ENCODE measurements at places on chromosomes 12 and 14. TPM values are rescaled to one million over a fixed set of nuclear protein-coding genes. Genes with fewer than 3 reads are reported as not detected.

DHRS2 gene
- total RNA-seq, result not detected

CCDC184 gene
- 4.2 TPM for total RNA-seq

NEK9 gene
- total RNA-seq, result 74.4 TPM

DNA sequence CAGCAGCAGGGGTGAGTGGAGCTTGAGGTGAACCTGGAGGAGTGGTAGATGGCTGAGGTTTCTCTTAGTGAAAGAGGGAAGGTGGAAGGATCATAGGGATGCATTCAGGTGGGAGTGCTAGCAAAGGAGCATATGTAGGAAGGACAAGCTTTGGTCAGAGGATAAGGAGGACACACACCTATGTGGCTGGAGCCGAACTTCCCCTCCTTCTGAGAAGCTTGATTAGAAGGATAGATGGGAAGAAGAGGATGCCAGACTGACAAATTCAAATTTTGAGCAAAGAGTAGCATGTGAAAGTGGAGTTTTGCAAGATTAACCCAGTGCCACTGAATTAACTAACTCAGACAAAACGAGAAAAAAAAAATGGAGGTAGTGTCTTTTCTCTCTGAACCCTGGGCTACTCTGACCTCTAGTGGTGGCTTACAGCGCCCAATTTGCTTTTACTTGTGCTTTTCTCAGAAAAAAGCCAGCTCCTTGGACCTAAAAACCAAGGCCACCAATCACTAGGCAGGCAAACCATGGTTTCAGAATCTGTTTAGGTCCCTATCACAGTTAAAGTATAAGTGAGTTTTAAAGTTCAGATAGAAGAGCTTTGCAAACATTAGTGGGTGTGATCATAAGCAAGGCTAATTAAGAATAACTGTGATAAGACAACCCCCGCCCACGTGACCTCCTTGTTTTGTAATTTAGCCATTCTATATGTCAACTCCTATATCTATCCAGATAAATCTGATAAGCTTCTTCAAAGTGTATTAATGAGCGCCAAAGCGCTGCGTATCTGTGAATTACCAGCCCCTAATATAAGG, 15.5 kb downstream of the EMP1 start:
- H3K4me1 ChIP-seq, result peaks cover 3% of the 10 kb centered on the region
- no peaks in the 10 kb centered on the region for H3K36me3 ChIP-seq
- H3K27ac ChIP-seq, result no peak overlapping the region
- H3K4me3 ChIP-seq, result no peak overlapping the region

DNA sequence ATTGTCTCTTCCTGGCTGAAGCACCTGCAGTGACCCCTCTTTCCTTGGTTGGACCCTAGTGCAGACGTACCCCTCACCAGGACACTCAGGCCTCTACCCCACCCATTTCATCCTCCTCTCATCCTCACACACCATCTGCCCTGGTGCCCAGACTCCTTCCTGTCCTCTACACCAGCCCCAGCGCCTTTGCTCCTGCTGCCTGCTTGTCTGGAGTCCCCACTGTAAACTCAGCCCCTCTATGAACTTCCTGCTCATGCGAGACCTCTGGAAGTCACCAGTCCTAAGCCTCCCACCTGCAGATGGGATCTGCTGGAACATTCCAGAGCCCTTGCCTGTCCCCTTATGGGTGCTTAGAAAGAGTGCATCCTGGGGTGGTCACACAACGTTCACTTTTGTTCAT, 242.5 kb downstream of the ADGRD1 start:
- H3K4me1 ChIP-seq, result no peaks in the 10 kb centered on the region
- no peak overlapping the region for H3K4me3 ChIP-seq
- no peak overlapping the region for H3K27ac ChIP-seq
- no peaks in the 10 kb centered on the region for H3K27me3 ChIP-seq

DNA sequence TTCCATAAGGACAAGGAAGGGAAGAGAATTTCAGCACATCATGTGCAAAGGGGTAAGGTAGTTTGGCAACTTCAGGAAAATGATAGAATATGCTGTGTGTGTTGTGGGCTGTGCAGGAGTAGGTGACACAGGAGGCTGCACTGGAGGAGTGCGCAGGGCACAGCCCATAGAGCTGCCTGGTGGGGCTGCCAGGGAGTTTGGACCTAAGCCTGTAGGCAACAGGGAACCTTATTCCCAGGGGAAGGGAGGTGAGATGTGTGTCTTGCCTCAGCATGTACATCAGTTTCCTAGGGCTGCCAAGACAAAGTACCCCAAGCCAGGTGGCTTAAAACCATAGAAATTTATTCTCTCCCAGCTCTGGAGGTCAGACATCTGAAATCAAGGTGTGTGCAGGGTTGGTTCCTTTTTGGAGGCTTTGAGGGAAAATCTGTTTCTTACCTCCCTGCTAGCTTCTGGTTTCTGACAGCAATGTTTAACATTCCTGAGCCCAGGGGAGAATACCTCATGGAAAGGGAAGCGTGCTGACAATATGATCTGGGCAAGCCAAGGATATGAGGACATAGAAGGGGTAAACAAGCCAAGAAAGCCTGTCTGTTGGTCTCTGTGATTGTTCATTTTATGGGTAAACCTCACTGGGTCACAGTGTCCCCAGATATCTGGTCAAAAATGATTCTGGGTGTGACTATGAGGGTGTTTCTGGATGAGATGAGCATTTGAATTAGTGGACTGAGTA, 174.0 kb upstream of the NTF3 start:
- H3K4me1 ChIP-seq, result no peaks in the 10 kb centered on the region
- H3K36me3 ChIP-seq, result no peaks in the 10 kb centered on the region
- no peak overlapping the region for H3K27ac ChIP-seq
- no peaks in the 10 kb centered on the region for H3K27me3 ChIP-seq
- DNase-seq, result no peak
- no peak overlapping the region for H3K4me3 ChIP-seq

DNA sequence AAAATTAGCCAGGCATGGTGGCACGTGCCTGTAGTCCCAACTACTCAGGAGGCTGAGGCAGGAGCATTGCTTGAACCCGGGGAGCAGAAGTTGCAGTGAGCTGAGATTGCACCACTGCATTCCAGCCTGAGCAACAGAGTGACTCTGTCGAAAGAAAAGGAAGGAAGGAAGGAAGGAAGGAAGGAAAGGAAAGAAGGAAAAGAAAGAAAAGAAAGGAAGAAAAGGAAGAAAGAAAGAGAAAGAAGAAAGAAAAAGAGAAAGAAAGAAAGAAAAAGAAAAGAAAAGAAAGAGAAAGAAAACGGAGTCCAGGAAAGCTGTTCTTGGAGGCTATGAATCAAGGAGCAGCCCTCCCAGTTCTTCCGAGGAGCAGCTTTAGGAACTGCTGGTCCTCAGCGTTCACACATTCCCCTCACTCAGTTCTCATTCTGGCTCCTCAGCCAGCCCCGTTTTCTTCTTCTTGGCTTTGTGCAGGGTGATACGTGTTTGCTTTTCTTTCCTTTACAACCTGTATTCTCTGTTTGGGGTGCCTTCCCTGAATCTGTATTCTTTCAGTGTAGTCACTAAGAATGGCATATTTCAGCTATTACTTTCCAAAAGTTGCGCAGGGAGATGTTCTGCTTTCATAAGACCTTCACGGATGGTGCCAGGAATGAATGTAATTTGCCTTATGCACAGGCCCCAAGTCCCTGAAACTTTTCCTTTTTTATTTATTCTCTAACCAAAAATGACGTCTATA, 12.2 kb downstream of the FBXL14 start:
- peaks cover 3% of the 10 kb centered on the region for H3K36me3 ChIP-seq
- H3K4me1 ChIP-seq, result peaks cover 4% of the 10 kb centered on the region
- no peak overlapping the region for H3K4me3 ChIP-seq
- no peaks in the 10 kb centered on the region for H3K27me3 ChIP-seq
- DNase-seq, result no peak

DNA sequence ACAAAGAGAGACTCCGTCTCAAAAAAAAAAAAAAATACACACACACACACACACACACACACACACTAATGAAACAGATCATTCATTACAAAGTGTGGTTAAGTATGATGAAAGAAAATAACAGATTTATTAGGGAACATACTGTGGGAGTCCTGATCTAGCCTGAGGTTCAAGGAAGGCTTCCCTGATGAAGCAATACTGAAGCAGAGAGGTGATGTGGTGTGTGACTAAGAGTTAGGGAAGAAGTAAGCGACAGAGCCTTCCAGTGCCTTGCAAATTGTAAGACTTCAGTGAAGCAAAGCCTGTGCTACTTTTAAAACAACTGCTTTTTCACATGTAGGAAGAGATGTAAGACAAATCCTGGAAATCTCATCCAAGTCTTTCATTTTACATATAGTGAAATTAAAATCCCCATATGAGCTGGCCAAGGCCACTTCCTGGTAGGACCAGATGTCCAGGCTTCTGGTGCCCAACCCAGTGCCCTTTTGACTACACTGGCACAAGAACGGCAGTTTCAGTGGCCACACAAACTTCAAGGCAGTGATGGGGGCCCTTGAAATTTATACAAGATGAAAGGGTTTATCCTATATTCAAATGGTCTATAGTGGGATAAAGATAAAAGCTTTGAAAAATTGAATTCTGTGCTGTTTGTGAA, 86.2 kb downstream of the STON2 start:
- H3K27me3 ChIP-seq, result no peaks in the 10 kb centered on the region
- H3K27ac ChIP-seq, result no peak overlapping the region
- no peak for DNase-seq
- no peaks in the 10 kb centered on the region for H3K36me3 ChIP-seq
- no peaks in the 10 kb centered on the region for H3K4me1 ChIP-seq

GRCh38 chr14:60087668-60088067, 4.1 kb upstream of the PCNX4 start:
- H3K4me3 ChIP-seq, result no peak overlapping the region
- no peaks in the 10 kb centered on the region for H3K36me3 ChIP-seq
- peaks cover 2% of the 10 kb centered on the region for H3K27me3 ChIP-seq
- peaks cover 7% of the 10 kb centered on the region for H3K4me1 ChIP-seq

- H3K4me3 ChIP-seq, result no peak overlapping the region
- H3K36me3 ChIP-seq, result no peaks in the 10 kb centered on the region
- H3K27ac ChIP-seq, result no peak overlapping the region
- no peaks in the 10 kb centered on the region for H3K27me3 ChIP-seq
- no peak for DNase-seq
- no peaks in the 10 kb centered on the region for H3K4me1 ChIP-seq
Observed at GRCh38 chr12:43893670-43894069, 57.8 kb downstream of the TMEM117 start.

DNA sequence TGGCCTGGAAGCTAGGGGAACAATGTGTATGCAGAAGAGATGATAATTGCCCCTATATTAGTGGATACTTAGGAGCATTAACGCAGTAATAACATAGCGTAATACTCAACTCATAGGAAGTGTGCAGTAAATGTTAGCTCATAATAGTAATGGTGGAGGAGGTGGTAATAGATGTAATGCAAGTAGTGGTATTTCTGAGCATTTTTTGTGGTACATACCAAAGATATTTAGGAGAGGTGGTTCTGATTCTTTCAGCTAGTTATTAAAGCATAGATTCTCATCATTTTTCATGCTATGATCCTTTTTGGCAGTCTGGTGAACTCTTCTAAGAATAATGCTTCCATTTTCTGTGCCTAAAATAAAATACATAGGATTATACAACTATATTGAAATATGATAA, 233.1 kb downstream of the PTPRO start:
- H3K4me1 ChIP-seq, result no peaks in the 10 kb centered on the region
- H3K4me3 ChIP-seq, result no peak overlapping the region
- no peaks in the 10 kb centered on the region for H3K36me3 ChIP-seq
- no peaks in the 10 kb centered on the region for H3K27me3 ChIP-seq
- no peak overlapping the region for H3K27ac ChIP-seq

DNA sequence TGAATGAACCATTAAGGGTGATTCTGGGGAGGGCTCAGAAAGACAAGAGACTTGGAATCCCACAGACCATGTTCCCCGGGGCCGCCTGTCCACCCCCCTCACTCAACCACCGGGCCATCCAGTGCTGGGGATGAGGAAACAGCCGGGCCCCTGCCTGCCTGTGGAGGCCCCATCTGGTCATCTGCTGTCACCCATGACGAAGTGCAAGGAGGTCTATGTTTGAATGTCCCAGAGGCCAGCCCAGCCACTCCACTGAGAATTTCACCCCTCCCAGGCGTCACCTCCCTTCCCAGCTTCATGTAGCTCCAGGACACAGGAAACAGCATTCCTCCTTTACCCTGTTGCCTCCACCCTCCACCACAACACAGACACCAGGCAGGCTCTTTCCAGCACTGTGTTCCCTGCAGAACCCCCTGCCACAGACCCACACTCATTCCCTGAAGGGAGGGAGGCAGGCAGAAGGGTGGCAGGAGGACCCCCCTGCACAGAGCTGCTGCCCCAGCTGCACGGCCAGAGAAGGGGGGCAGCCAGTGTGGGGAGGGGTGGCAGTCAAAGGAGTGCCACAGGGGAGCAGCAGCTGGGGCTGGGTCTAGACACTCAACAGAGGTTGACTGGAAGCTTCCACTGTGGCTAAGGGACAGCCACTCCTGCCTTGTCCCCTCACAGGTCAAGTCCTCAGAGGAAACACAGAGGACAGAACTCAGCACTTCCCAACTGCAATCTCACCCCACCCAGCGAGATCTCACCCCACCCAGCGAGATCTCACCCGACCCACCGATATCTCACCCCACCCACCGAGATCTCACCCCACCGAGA, 50.3 kb upstream of the PPP2R5C start:
- H3K27me3 ChIP-seq, result no peaks in the 10 kb centered on the region
- H3K27ac ChIP-seq, result peak overlapping the region; percentile 93
- H3K4me3 ChIP-seq, result no peak overlapping the region
- no peaks in the 10 kb centered on the region for H3K36me3 ChIP-seq
- peaks cover 73% of the 10 kb centered on the region for H3K4me1 ChIP-seq

DNA sequence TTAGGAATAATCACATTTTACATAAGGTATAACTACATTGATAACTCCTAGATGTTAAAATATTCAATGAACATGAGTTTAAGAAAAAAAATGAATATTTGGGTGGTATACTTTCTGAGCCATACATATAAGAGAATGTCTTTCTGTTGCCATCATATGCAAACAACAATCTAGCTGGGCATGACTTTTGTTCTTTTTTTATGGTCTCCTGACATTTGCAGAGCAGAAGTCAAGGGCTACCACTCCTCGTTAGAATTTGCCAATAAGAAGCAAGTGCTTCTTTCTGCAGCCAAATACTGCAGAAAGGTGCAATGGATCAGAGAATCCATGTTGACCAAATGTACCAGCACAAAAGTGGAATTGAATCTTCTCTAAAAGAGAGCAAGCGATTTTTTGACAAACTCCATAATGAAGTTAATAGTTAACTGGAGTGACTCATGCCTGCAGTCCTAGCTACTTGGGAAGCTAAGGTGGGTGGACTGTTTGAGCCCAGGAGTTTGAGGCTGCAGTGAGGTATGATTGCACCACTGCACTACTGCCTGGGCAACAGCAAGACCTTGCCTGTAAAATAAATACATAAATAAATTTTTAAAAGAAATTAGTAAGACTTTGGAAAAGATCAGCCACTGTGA, 25.5 kb upstream of the CCDC91 start:
- H3K4me1 ChIP-seq, result no peaks in the 10 kb centered on the region
- no peaks in the 10 kb centered on the region for H3K27me3 ChIP-seq
- DNase-seq, result no peak
- no peaks in the 10 kb centered on the region for H3K36me3 ChIP-seq
- H3K27ac ChIP-seq, result no peak overlapping the region
- no peak overlapping the region for H3K4me3 ChIP-seq

All from natural killer cell (primary cell).